Cardiac septum (tissue), 1 donor: ENCODE measurements at places on chromosomes 4 and X. TPM values are rescaled to one million over a fixed set of nuclear protein-coding genes. Genes with fewer than 3 reads are reported as not detected.

- no peak for DNase-seq
Measured at GRCh38 chr4:114435116-114435515, 163.5 kb upstream of the UGT8 start.

Gene HTN1
- not detected for total RNA-seq

DNA sequence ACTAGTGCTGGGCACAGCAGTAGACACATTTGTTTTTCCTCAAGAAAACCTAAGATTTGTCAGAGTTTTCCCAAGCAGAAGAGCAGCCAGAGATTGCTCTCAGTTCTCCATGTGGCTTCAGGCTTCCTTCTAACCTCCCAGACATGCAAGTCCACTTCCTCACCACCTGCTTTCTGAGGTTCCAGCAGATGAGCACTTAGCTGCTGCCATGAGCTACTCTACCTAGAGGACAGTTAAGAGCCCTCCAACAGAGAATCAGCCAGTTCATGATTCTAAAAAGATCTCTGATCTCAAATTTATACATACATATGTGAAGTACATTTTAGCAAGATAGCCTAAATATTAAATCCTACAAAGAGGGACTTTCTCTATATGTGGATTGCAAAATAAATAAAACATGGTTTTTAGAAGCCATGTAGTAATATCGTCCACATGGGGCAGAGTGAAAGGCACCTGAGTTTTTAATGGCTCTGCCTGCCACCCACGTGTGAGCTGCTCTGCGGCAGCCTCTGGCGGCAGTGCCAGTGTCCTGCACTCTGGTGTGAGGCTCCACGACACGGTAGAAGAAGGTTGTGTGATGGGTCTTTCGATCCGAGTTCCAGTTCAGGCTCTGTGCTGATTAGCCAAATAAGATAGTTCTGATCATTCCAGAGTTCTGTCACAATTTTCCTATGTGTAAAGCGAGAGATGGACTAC, 10.3 kb downstream of the CYP4V2 start:
- no peak for DNase-seq

DNA sequence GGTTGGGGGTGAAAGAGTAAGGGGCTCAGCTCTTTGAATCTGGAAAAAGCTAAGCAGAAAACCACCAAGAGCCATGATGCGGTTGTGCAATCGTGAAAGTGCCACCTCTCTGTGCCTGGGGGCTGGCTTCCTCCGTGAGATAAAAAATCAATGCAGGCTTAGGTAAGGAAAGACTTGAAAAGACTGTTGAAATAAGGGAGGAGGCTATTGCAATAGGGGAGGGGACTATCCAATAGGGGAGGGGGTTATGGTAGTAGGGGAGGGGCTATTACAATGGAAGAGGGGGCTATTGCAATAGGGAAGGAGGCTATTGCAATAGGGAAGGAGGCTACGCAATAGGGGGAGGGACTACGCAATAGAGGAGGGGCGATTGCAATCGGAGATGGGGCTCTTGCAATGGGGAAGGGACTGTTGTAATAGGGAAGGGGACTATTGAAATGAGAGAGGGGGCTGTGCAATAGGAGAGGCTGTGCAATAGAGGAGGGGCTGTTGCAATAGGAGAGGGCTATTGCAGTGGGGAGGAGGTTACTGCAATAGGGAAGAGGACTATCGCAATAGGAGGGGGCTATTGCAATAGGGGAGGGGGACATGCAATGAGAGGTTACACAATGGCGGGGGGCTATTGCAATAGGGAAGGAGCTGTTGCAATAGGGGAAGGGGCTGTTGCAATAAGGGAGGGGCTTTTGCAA, 162.3 kb upstream of the PSAPL1 start:
- DNase-seq, result no peak

DNA sequence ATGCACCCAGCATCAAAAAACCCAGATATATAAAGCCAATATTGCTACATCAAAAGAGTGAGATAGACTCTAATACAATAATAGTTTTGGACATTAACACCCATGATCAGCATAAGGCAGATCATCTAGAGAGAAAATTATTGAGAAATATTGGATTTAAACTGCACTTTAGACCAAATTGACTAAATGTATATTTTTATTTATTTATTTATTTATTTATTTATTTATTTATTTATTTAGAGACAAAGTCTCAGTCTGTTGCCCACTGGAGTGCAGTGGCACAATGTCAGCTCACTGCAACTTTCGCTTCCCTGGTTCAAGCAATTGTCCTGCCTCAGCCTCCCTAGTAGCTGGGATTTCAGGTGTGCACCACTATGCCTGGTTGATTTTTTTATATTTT, 193.0 kb downstream of the KLHL4 start:
- no peak for DNase-seq

GRCh38 chrX:17527922-17528321, 152.9 kb downstream of the NHS start:
- DNase-seq, result no peak

Gene CNKSR2
- total RNA-seq, result 1.00 TPM

Gene C1GALT1C1
- total RNA-seq, result 15.5 TPM

GRCh38 chr4:189822326-189822725, 118.3 kb upstream of the FRG1 start:
- DNase-seq, result no peak

DNA sequence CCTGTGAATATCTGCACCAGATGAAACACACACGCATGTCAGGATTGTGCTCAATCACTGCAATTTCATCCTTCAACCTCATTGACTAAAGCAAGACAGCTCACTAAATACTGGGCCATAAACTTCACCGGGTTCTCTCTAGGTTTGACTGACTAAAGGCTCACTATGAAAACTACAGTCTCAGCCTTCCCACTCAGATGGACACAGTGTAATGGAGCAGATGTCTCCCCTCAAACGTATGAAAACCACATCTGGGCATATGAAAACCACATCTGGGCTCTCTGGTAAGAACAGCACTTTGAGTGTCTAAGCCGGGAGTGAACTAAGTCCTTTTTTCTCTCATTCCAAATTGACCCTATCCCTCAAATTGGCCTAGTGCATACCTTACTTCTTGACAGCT, 15.2 kb downstream of the GEMIN8 start:
- no peak for DNase-seq

Gene ERCC6L
- total RNA-seq, result 0.08 TPM

DNA sequence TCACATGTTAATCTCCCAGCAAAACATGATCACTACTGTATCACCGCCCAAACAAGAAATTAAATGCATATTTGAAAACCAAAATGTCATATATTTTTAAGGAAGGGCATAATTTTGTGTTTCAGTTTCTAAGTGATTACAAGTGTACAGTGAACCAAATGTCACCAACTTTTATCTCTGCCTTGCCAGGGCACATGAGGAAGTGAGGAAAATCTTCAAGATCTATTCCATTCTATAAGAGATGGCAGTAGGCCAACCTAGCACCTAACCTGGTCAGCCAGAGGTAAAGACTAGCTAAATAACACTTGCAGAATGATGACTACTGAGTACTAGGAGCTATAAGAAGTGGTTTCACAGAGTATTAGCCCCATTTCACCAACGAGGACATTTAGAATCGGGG, 107.2 kb downstream of the ATP11C start:
- no peak for DNase-seq

Gene SLC38A5
- 2.2 TPM for total RNA-seq

- DNase-seq, result no peak
Measured at GRCh38 chrX:28889591-28890090, 302.4 kb downstream of the IL1RAPL1 start.

Gene GAGE12F
- total RNA-seq, result not detected

Gene SMIM14
- total RNA-seq, result 12.1 TPM

- DNase-seq, result no peak
Measured at GRCh38 chrX:69162361-69162865, 2.8 kb downstream of the PJA1 start.
